Kasumi-1 (cell line): ENCODE measurements at places on chromosomes 12 and 14.

DNA sequence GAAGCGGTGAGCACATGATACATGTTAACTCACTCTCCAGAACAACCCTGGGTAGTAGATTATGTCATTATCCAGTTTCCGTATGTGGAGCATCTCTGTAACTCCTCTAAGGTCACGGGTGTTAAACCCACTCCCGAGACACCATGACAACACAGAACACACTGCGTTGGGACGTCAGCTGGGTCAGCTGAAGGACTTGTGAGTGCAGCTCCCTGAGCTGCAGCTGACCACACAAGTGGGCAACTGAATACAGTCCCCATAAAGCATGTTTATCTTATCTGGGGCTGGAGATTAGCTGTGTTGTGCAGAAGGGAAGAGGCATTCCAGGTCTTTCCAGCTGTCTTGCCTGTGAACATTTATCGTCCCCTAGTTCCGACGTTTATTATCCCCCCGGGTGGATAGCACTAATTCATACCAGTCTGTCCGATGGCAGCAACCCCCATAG, 211.5 kb downstream of the CHST11 start:
- DNase-seq: no peak

DNA sequence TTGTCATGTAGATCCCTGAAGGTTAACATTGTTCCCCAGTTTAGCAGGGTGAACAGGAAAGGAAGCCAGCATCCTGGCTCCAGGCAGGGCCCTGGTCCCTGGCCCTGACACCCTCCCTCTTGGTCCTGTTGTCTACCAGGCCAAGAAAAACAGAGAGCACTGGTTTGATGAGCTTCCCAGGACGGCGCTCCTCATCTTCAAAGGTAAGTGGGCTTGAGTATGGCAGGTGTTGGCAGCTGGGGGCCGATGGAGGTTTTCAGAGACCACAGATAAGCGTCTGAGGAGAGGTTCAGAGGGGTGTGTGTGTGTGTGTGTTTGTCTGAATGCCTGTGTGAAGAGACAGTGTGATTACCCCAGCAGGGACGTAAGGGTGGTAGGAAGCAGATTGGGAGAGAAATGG, 56.3 kb downstream of the SLC8B1 start:
- no peak for DNase-seq

- no peak for DNase-seq
Measured at GRCh38 chr12:132422040-132422380, 67.9 kb upstream of the FBRSL1 start.

GRCh38 chr14:73752297-73752992, 38.3 kb upstream of the PNMA1 start:
- DNase-seq: no peak

DNA sequence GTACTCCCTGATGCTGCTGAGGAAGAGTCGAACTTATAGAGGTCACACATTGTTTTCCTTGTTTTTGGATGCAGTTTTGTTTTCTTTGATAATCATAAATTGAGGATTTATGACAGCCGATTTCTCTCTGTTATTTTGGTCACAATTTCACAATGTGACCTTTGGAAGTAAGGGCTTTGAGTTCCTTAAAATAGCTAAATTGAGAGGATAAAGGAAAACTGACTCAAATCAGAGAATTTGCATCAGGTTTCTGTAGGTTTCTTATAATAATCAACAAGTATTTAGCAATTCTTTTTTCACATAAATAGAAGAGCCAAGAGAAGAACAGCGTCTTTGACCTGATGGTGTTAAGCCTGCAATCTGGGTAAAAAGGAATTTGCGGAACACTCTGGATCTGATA, 66.1 kb downstream of the ETV6 start:
- DNase-seq: no peak

- DNase-seq: no peak
Measured at GRCh38 chr14:22656226-22656625, 12.1 kb upstream of the OR6J1 start.

DNA sequence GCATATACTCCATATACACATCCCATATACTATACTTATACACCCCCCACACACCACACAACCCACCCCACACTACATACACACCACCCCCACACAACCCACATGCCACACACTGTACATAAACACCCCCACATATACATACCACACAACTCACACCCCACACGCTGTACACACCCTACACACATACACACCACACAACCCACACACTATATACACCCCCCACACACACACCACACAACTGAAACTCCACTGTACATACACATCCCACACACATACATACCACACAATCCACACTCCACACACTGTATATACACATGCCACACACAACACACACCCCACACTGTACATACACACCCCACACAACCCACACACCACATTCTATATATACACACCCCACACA, 81.0 kb downstream of the NOC4L start:
- no peak for DNase-seq

GRCh38 chr12:92030618-92031017, 115.0 kb downstream of the BTG1 start:
- peak; percentile 32 for DNase-seq

DNA sequence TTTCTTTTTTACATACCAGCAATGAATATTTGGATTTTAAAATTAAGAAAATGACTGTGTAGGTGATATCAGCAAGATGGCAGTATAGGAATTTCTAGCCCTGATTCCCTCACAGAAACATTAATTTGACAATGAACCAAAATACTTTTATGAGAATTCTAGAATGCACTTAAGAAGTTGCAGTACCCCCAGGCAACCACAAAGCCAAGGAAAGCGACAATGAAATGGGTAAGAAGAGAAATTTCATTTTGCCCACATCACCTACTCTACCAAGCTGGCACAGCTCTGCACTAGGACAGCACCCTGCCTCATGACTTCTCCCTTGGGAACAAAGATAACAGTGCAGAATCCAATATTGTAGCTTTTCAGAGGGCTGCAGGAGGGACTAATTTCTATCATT, 6.6 kb downstream of the OR9K2 start:
- DNase-seq: no peak

- no peak for DNase-seq
Measured at GRCh38 chr12:8648576-8649205, 13.9 kb downstream of the MFAP5 start.

- peak; percentile 72 for DNase-seq
Measured at GRCh38 chr14:22872033-22872832, 693 bp downstream of the LRP10 start.

- no peak for DNase-seq
Measured at GRCh38 chr12:99732131-99732530, 84.6 kb downstream of the GARIN6 start.

- no peak for DNase-seq
Measured at GRCh38 chr12:48201091-48201490, 2.0 kb downstream of the OR10AD1 start.

DNA sequence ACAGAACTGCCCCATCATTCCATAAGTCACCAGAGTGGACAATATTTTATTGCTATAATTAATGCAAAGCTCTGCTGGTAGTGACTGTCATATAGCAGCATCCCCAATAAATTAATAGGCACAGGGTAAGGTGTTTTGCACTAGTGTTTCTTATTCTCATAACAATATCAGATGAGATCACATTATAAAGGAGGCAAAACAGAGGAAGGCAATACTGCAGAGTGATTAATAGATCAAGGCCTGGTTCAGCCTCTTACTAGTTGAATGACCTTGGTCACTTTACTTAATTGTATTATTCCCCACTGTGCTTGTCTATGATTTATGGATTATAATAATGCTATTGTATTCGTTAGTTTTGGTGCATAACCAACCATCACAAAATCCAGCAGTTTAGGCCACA, 784.8 kb downstream of the VRK1 start:
- no peak for DNase-seq

DNA sequence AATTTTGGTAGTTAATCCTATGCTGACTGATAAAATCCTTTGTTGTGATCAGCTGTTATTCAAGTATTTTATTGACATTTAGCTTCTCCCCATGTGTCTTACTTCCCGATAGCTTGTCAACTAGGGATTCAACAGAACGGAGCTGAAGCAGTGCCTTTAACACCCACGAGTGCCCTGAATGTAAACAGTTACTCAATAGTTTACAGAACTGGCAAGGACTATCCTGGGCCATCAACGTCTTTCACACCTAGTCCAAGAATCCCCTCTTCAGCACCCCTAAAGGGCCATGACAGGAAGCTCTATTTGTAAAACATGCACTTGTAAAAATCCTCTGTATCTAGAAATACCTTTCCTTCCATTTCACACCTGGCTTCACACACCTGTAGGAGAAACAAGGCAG, 45.3 kb downstream of the SETD3 start:
- DNase-seq: no peak

GRCh38 chr14:74219277-74220205, 19.7 kb upstream of the VSX2 start:
- no peak for DNase-seq

- DNase-seq: no peak
Measured at GRCh38 chr12:10554228-10554755, 48.6 kb downstream of the EIF2S3B start.

GRCh38 chr12:42742716-42743115, 153.2 kb upstream of the PRICKLE1 start:
- no peak for DNase-seq
